Activated CD4-positive, alpha-beta T cell treated with anti-CD3 and anti-CD28 coated beads for 4 hours (primary cell): ENCODE measurements at places on chromosomes 1 and 21.

- no peak for DNase-seq
These were observed 24.4 kb downstream of the LRRC71 start for GRCh38 chr1:156944848-156945247.

GRCh38 chr1:41738475-41738874, 180.2 kb downstream of the HIVEP3 start:
- DNase-seq = no peak

DNA sequence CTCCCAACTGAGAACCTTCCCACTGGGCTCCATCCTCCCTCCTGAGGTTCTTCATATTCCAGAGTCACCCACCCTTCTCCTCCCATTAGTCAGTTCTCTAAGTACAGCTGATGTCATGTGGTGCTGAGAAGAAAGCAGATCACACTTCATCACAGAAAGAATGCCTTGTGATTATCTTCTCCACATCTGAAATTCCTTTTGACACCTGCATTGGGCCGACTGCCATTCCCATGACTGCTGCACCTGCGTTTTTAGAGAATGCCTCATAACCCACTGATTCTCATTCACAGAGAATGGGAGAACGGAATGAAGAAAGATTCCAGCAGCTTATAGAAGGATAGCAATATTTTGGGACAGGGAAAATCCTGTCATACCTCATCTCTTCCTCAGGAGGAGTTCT, 14.3 kb downstream of the LEPR start:
- DNase-seq = no peak

DNA sequence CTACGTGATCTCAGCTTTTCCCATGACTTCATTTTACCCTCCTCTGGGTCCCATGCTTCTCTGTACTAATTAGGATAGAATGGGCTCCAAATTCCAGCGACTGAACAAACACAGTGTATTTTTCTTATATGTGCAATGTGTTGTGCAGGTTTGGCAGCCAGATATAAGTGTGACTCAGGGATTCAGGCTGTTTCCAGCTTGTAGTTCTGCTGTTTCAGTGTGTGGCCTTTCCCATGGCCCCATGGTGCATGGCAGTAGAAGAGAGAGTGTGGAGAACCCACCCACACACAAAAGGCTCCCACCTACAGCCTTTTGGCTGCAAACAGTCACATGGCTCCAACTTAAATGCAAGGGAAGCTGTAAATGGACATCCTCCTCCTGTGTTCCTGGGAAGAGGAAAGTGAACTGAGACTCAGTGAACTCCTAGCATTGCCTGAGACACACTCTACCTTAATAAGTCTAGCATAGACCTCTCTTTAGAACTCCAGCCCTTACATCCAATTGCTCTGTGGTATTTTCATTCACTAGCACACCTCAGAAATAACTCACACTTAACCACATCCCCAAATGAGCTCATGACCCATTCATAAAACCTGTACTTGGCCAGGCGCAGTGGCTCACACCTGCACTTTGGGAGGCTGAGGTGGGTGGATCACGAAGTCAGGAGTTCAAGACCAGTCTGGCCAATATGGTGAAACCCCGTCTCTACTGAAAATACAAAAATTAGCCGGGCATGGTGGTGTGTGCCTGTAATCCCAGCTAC, 58.7 kb downstream of the KIAA0040 start:
- no peak for DNase-seq

GRCh38 chr1:220157738-220158137, 63.8 kb downstream of the IARS2 start:
- no peak for DNase-seq
